ENCODE measurements at places on chromosomes 6 and 20.

DNA sequence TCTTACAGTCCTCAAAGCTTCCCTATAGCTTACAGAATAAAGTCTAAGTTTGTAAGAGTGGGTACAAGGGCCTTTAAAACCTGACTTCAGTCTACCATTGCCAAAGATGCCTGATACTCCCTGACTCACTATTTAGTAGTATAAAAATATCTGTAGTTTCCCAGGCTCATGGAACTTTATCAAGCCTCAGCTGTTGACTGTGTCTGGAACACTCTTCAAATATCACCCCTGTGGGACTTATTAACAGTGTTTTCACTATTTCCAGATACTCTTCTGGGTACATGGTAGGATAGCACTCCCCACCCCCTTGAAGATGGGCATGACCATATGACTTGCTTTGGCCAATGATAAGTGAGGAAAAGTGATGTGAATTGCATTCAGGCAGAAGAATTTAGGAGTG, 105.3 kb upstream of the TENT5A start:
- DNase-seq, result no peak

GRCh38 chr6:14439419-14439818, 321.8 kb downstream of the CD83 start:
- no peak for DNase-seq

- DNase-seq, result no peak
Observed at GRCh38 chr6:409370-409972, 17.9 kb downstream of the IRF4 start.

DNA sequence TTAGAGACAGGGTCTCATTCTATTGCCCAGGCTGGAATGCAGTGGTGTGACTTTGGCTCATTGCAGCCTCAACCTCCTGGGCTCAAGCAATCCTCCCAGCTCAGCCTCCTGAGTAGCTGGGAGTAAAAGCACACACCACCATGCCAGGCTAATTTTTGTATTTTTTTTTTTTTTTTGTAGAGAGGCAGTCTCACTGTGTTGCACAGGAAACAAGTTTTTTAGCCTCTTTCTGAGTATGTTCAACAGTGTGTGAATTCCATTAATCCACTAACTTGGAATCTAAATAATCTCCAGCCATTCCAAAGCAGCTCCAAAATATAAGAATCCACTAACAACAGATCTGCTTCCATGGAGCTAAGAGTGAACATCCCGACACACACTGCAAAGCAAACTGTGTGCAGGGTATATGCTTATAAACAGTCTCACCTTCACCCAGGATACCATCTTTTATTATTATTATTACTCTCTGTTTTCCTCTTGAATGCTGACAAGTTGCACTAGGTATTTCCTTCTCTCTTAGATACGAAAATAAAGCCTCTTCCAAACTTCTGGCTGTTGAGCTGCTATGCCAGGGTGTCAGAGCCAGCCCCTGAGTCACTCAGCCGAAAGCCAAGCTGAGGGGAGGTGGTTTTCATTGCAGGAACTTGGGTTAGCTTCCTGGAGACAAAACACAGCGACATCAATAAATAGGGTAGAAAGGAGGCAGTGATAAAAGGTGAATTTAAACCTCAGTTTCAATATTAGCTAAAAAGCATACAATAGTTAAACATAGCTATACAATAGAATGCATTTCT, 264.9 kb downstream of the HIVEP2 start:
- DNase-seq, result no peak

DNA sequence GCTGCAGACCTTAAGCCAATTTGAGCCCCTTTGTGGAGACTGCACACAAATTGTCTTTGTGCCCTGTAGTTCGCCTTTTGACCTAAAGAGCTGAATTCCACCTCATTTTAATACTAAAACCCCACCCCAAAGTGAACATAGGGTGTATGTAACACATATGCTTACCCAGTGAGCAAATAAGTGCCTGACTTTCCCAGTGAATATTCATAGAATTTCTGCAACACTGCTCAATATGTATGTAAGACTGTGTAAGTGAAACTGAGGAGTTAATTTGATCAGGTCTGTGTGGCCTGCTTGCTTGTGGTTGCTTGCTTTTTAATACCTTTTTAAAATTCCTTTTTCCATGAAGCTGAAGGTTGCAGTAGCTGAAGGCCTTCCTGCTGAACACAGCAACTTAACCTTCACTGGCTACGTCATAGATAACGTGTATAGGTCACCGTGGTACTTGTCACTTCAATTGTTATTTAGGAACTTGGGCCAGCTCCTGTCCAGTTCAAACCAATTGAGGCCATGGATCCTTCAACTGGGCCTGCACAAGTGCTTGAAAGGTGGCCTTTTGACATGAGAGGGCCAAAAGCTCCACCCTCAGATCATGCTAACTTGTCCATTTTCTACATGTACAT, 131.7 kb upstream of the BTBD3 start:
- no peak for DNase-seq

GRCh38 chr6:21137700-21138335, 455.7 kb upstream of the SOX4 start:
- no peak for DNase-seq

DNA sequence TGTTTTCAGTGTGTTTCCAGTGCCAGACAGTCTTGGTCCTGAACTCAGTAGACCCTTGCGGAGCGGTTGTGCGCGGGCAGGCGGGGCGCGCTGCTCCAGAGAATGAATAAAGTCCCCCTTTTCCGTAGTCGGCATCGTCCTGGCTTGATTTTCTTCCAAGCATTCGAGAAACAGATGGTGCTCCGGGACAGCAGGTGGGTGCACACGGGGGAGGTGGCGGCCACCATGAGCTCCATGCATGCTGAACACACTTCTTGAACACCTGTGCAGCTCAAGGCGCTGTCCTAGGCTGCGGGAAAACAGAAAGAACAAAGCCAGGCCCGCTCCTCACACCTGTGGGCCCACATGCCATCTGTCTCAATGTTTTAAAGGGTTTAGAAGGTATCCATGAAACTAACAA, 125.2 kb downstream of the TAF4 start:
- DNase-seq, result no peak

DNA sequence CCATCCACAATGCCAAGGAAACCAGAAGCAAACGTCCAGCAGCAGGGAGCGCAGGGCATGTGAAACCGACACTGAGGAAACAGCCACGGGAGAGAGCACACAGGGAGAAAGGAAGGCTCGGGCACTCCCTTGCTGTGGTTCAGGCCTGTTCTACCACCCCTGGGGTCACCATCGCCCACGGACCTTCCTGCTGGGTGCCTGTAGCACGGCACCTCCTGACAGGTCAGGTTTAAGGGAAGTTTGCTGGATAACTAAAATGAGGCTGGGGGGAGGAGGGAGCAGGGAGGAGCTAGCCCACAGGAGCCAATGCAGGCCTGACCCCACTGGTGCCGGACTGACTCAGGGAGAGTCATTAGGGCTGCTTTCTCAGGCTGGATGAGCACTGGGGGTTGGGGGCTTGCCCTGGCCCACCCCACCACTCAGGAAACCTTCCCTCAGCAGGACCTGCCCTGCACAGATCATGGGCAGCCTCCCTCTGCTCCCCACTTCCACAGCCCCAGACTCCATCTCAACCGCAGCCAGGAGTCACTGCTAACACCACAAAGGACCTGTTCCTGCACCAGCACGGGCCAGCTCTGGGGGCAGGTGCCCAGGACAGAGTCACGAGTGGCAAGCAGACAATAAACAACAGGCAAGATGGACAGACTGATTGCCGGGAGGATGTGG, 2.3 kb downstream of the UCKL1 start:
- no peak for DNase-seq

- no peak for DNase-seq
Observed at GRCh38 chr6:153373869-153374268, 242.8 kb upstream of the RGS17 start.

GRCh38 chr6:164216368-164216767, 801.9 kb downstream of the QKI start:
- DNase-seq, result no peak

DNA sequence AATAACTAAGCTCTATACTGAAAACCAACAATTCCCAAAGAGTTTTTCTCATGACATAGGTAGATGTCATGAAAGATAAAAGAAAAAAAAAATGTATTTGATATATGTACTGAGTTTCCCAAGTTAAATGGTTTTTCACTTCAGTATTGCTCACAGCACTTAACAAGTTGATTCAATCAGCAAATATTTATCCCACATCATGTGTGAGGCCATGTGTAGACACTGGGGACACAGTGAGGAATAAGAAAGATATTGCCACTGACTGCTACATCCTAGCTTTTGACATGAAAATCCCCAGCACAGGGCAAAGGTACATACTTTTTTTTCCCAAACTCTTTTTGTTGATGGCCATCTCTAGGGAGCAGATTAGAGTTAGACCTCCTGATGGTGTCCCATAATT, 25.3 kb downstream of the SPTLC3 start:
- no peak for DNase-seq
